ENCODE measurements at places on chromosomes 16 and 17.

- DNase-seq = no peak
Observed at GRCh38 chr17:65601881-65602280, 40.4 kb upstream of the AXIN2 start.

DNA sequence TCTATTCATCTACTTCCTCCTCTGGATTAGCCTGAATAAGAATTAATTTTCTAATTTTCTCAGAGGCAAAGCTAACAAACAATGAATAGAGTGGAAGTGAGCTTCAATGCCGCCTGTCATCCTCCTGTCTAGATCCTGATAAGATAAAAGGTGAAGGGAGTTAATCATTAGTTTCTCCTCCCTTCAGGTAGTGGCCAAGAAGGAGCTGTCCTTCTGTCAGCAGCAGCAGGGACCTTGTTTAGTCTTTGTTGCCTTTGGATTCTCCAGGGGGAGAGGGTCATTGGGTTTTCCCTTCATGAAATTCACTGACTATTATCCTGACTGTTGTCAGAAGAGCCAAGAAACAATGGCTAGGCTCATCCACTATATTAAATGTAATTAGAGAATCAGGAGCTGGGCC lies 420.2 kb upstream of the GOT2 start:
- no peak for DNase-seq

- no peak for DNase-seq
Observed at GRCh38 chr16:66574081-66574480, 5.2 kb upstream of the CMTM2 start.

- DNase-seq = no peak
Observed at GRCh38 chr16:10312008-10312407, 73.9 kb upstream of the ATF7IP2 start.

- DNase-seq = no peak
Observed at GRCh38 chr17:8190506-8190905, 526 bp upstream of the BORCS6 start.

- no peak for DNase-seq
Observed at GRCh38 chr17:76139801-76140660, 1.0 kb downstream of the FOXJ1 start.

- no peak for DNase-seq
Observed at GRCh38 chr17:17900615-17901520, 64.1 kb upstream of the SREBF1 start.

GRCh38 chr16:30744183-30744582 lies 4.0 kb upstream of the PHKG2 start:
- DNase-seq = no peak
